ENCODE measurements at places on chromosomes 3 and 15. TPM values are rescaled to one million over a fixed set of nuclear protein-coding genes. Genes with fewer than 3 reads are reported as not detected.
A peak's percentile ranks its signal among the peaks of the same experiment; 100 is the strongest.

The ZMYND10 gene
- total RNA-seq: 0.26 TPM

The ISL2 gene
- total RNA-seq: 0.26 TPM

GRCh38 chr3:55721716-55722484 is 234.8 kb upstream of the WNT5A start:
- no peaks in the 10 kb centered on the region for H3K36me3 ChIP-seq
- H3K4me3 ChIP-seq: no peak overlapping the region
- H3K27me3 ChIP-seq: peaks cover 4% of the 10 kb centered on the region
- DNase-seq: peak; percentile 27

GRCh38 chr3:98556164-98557130 is 24.7 kb downstream of the GPR15 start:
- H3K36me3 ChIP-seq: no peaks in the 10 kb centered on the region
- no peak for DNase-seq
- H3K27ac ChIP-seq: no peak overlapping the region
- H3K4me3 ChIP-seq: no peak overlapping the region
- H3K27me3 ChIP-seq: peaks cover 3% of the 10 kb centered on the region
- H3K4me1 ChIP-seq: no peaks in the 10 kb centered on the region

DNA sequence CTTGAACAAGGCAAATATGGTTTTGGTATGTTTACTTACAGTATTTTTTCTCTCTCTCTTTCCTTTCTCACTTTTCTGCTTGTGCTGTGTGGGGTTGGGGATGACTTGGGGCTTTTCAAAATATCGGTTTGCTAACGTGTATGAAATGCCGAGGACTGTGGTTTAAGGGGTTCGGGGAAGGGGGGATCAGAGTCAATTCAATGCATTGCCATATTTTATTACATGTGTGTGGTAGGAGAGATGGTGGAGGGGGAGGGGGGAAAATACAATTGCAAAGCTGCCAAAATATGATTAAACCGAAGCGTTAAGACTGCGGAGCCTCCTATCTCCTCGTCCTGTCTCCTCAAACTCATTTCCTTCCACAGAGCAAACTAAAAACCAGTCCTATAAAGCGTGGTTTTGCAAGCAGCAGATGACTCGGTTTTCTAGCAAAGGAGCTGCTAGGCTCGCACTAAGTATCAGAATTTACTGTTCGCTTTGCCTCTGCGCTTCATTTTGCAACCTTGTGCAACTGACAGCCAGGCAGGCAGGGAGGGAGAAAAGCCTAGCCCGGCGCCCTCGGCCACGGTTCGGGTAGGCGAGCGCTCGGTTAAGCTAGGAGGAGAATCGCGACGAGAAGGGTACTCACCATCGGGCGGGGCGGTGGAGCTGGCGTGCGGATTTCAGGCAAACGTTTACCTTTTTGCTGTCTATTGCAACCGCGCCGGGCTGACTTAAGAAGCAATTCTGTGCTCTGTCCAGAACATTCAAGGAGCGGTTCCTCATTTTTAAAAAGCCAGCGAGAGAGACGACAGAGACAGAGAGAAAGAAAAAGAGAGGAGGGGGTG is 4.0 kb upstream of the NR2F2 start:
- DNase-seq: peak; percentile 76

Data from fibroblast of lung (primary cell).